ENCODE measurements at places on chromosomes 16 and 17. TPM values are rescaled to one million over a fixed set of nuclear protein-coding genes. Genes with fewer than 3 reads are reported as not detected.
A peak's percentile ranks its signal among the peaks of the same experiment; 100 is the strongest.

Gene KRTAP2-3
- not detected for total RNA-seq

- peaks cover 20% of the 10 kb centered on the region for H3K27me3 ChIP-seq
- peaks cover 6% of the 10 kb centered on the region for H3K4me1 ChIP-seq
- no peak for DNase-seq
- H3K4me3 ChIP-seq: no peak overlapping the region
Measured at GRCh38 chr17:61492759-61493526, 40.7 kb downstream of the TBX4 start.

DNA sequence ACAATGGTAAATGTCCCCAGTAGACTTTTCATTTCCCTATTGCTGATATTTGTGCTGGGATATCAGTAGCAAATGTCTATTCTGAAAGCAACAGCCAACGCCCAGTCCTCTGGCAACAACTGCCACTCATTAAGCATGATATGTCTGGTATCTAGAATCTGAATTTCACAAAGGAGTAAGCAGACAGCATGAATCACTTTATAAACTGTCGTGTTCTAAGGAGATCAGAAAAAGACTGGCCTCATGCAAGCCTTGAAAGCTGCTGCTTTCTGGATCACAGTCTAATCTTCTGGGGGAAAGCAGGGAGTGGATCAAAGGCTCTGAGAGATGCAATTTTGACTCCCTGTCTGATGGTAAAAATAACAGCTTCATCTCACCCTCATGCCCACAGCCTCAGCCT lies 153.1 kb upstream of the NOG start:
- no peaks in the 10 kb centered on the region for H3K36me3 ChIP-seq
- peaks cover 12% of the 10 kb centered on the region for H3K27me3 ChIP-seq
- peaks cover 5% of the 10 kb centered on the region for H3K4me1 ChIP-seq
- no peak for DNase-seq
- no peak overlapping the region for H3K27ac ChIP-seq

Gene WSCD1
- 0.62 TPM for total RNA-seq

Gene NTN1
- 0.60 TPM for total RNA-seq

DNA sequence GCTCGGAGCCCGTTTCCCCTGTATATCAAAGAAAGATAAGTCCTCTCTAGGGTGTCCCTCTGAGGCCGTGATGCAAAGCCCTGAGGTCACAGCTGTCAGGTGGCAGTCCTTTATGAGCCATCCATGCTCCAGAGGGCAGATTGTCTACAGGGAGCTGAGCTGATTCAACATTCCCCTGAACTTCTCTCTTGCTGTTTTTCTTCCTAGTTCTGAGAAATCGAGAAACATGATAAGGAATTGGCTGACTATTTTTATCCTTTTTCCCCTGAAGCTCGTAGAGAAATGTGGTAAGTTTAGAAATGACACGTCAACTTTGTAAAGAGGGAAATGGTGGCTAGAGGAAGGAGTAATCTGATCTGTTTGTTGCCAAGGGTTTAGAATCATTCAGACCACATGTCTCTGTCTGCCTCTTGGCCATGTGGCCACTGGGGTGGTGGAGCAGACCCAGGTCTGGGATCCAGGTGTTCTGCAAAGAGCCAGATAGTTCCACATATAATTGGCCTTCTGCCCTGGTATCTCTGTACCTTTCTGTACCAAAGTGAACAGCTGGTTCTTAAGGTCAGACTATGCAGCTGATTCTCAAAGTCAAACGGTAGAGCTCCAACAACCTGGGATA lies 3.5 kb downstream of the CTNS start:
- peaks cover 68% of the 10 kb centered on the region for H3K36me3 ChIP-seq
- DNase-seq: peak; percentile 32
- peak overlapping the region; percentile 97 for H3K27ac ChIP-seq
- H3K4me1 ChIP-seq: peaks cover 59% of the 10 kb centered on the region

DNA sequence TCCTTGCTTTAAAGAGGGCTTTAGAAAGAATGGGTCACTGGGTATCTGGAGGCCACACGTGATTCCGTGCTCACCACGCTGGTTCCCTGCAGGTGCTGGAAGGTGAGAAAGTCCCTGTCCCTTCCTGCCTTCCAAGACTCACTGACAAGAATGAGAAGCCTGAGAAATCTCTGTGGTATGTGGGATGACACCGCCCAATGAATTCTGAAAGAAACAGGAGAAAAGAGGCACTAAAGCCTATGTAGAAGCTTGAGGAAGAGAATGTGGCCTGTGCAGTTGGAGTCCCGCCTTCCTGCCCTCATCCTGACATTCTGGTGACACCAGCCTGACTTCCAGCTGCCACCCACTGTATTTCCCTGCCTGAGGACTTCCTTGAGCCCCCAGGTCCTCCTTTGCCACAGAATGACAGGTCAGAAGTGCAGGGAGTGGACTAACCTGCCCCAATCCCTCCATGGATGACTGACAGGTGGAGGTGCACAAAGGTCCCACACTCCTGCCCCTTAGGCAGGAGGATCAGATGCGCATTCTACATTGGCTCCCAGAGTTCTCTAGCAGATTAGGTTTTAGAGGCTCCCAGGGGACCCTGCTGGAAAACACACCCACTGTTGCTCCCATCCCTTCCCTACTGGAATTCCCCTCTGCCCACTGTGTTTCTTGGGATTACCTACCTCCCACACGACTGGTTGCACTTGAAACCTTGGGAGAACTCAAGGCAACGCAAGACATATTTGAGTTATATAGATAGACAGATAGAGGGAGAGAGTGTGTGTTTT lies 38.6 kb upstream of the TENT4B start:
- no peaks in the 10 kb centered on the region for H3K4me1 ChIP-seq
- H3K27me3 ChIP-seq: no peaks in the 10 kb centered on the region
- H3K36me3 ChIP-seq: no peaks in the 10 kb centered on the region
- H3K4me3 ChIP-seq: no peak overlapping the region
- DNase-seq: no peak

Gene NECAB2
- total RNA-seq: 0.11 TPM

- H3K36me3 ChIP-seq: peaks cover 10% of the 10 kb centered on the region
- H3K4me3 ChIP-seq: peak overlapping the region; percentile 2
- DNase-seq: no peak
- H3K4me1 ChIP-seq: peaks cover 81% of the 10 kb centered on the region
Measured at GRCh38 chr17:40534371-40535189, 30.7 kb downstream of the CCR7 start.

GRCh38 chr16:79175286-79176057 lies 425.1 kb downstream of the MAF start:
- DNase-seq: no peak
- H3K27me3 ChIP-seq: peaks cover under 1% of the 10 kb centered on the region
- H3K36me3 ChIP-seq: peaks cover 6% of the 10 kb centered on the region
- H3K4me1 ChIP-seq: peaks cover 6% of the 10 kb centered on the region
- H3K4me3 ChIP-seq: no peak overlapping the region

Gene KCNH6
- not detected for total RNA-seq

DNA sequence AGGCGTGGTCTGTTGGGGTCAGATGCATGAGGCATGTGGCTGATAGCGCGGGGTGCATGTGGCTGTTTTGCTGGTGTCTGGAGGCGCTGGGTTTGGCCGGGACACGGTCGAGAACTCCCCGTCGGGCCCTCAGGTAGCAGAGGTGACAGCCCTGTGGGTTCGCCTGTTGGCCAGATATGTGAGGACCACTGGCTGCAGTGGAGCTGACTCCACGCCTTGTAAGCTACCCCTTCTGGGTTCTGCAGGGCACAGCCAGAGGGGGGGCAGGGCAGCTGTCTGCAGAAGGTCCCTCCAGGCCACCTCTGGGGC lies 38.5 kb downstream of the SOX8 start:
- H3K36me3 ChIP-seq: no peaks in the 10 kb centered on the region
- no peak overlapping the region for H3K27ac ChIP-seq
- no peaks in the 10 kb centered on the region for H3K27me3 ChIP-seq
- no peak for DNase-seq

GRCh38 chr17:74569020-74570003 lies 2.0 kb upstream of the CD300H start:
- H3K27ac ChIP-seq: no peak overlapping the region
- H3K4me1 ChIP-seq: peaks cover 15% of the 10 kb centered on the region
- no peak overlapping the region for H3K4me3 ChIP-seq
- peaks cover 20% of the 10 kb centered on the region for H3K27me3 ChIP-seq
- no peak for DNase-seq

DNA sequence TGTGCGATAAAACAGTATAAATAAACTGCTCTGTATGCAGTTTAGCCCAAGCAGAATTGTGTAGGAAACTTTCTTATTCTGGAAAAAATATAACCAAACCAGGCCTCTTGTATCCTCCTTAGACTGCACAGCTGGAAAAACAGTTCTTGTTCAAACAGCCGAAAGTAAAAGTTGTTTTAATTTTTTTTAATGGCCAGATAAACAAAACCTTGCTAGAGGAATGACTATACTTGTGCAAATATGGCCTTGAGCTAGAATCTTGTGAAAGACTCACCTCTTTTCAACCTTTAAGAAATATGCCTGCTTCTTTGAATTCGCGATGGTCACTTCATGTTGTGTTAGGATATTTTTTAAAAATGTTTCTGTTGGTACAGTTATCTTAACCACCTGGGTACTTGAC lies 114.5 kb upstream of the MAF start:
- peaks cover 2% of the 10 kb centered on the region for H3K27me3 ChIP-seq
- no peak overlapping the region for H3K27ac ChIP-seq
- H3K36me3 ChIP-seq: peaks cover 10% of the 10 kb centered on the region
- no peak overlapping the region for H3K4me3 ChIP-seq
- peaks cover 39% of the 10 kb centered on the region for H3K4me1 ChIP-seq

DNA sequence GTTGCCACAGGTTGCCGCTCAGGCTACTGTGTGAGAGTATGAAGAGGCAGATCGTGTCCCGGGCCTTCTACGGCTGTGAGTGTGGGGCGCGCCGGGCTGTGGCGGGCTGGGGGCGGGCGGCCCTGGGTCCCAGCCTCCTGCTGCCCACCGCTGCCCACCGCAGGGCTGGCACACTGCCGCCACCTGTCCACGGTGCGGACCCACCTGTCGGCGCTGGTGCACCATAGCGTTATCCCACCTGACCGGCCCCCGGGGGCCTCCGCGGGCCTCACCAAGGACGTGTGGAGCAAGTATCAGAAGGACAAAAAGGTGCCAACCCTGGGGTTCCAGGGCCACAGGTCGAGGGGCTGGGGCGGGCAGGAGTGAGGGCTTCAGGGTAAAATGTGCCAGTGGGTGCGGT lies 28.7 kb downstream of the MNT start:
- peaks cover 3% of the 10 kb centered on the region for H3K36me3 ChIP-seq
- H3K27ac ChIP-seq: no peak overlapping the region
- H3K4me1 ChIP-seq: no peaks in the 10 kb centered on the region
- H3K27me3 ChIP-seq: no peaks in the 10 kb centered on the region
- no peak for DNase-seq

Gene CCL16
- total RNA-seq: not detected

DNA sequence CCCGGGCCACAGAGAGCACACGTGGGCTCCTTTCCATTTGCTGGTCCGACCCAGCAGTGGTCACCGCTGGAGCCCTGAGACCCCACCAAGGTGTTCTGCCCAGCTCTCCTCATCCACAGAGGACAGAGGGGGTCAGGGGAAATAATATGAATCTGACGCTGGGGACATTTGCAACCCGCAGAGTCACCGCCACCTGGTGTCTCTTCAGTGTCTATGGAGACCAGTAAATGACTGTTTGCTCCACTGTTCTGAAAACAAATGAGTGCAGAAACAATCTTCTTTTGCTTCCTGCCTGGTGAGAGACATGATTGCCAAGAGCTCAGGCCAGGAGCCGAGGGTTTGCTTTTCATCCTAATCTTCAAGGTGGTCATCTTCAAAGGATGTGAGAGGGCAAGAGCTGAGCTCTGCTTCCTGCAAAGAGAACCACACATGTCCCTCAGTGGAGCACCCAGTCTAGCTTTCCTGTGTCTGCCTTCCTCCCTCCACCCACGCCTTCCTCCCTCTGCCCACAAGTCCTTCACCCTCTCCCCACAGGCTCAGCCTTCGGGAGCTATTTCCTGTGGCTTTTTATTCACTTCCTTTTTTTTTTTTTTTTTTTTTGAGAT lies 14.7 kb upstream of the KLHDC4 start:
- DNase-seq: peak; percentile 53
- H3K4me1 ChIP-seq: peaks cover 46% of the 10 kb centered on the region
- H3K36me3 ChIP-seq: no peaks in the 10 kb centered on the region

GRCh38 chr16:28527985-28528384 lies 10.8 kb downstream of the NUPR1 start:
- no peaks in the 10 kb centered on the region for H3K36me3 ChIP-seq
- H3K27me3 ChIP-seq: peaks cover 4% of the 10 kb centered on the region
- no peak for DNase-seq
- peaks cover 3% of the 10 kb centered on the region for H3K4me1 ChIP-seq
- no peak overlapping the region for H3K4me3 ChIP-seq

Gene MYLK3
- total RNA-seq: 0.32 TPM

- no peaks in the 10 kb centered on the region for H3K36me3 ChIP-seq
- no peaks in the 10 kb centered on the region for H3K4me1 ChIP-seq
- no peak for DNase-seq
- no peaks in the 10 kb centered on the region for H3K27me3 ChIP-seq
Measured at GRCh38 chr16:61934601-61935000, 101.6 kb downstream of the CDH8 start.

GRCh38 chr16:55341681-55342080 lies 17.7 kb downstream of the IRX6 start:
- H3K36me3 ChIP-seq: no peaks in the 10 kb centered on the region
- no peak overlapping the region for H3K27ac ChIP-seq
- no peaks in the 10 kb centered on the region for H3K4me1 ChIP-seq
- no peak for DNase-seq

Gene SLFN14
- not detected for total RNA-seq

Gene NPIPB13
- total RNA-seq: 14.9 TPM

Gene HOXB13
- total RNA-seq: not detected

GRCh38 chr17:7767405-7768021 lies 50.0 kb downstream of the DNAH2 start:
- no peak overlapping the region for H3K4me3 ChIP-seq
- DNase-seq: no peak
- H3K36me3 ChIP-seq: no peaks in the 10 kb centered on the region
- H3K27me3 ChIP-seq: peaks cover 2% of the 10 kb centered on the region
- H3K4me1 ChIP-seq: no peaks in the 10 kb centered on the region

All from activated T-helper 2 cell treated with anti-CD3 and anti-CD28 coated beads, Interferon-gamma antibody, Interleukin-2, Interleukin-4, amounts not matched to agents 10 μg/mL and 5 μg/mL and 100 μg/mL, durations not matched to agents 14 hours and 24 hours and 36 hours (primary cell).